ENCODE measurements at places on chromosomes 12 and 14.
A peak's percentile ranks its signal among the peaks of the same experiment; 100 is the strongest.

GRCh38 chr14:96729889-96730288 is 67.3 kb upstream of the VRK1 start:
- no peak for DNase-seq

- no peak for DNase-seq
These were observed 159.0 kb downstream of the MGAT4C start for GRCh38 chr12:86097161-86097560.

DNA sequence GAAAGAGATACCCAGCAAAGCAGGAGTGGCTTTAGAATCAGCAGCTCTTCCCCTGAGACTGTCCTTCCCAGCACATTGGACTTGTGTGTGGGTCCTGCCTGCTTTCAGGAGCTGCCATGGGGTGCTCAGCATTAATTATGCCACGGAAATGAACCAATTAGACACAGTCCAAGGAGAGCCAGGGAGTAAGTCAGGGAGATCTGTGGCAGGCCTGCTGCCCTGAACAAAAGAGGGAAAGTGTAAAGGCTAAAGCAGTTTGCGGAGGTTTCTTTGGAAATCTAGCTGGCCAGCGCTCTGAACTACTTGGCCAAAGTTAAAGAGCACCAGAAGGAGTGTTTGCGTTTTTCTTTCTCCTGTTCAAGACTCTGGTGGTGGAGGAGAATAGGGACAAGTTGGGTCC is 65.7 kb upstream of the SRSF5 start:
- DNase-seq, result no peak

- DNase-seq, result peak; percentile 93
These were observed 536 bp upstream of the WNT1 start for GRCh38 chr12:48977290-48978281.

GRCh38 chr12:46027172-46027571 is 36.8 kb upstream of the SCAF11 start:
- no peak for DNase-seq

- DNase-seq, result peak; percentile 29
These were observed 13.9 kb upstream of the KRT86 start for GRCh38 chr12:52260361-52261207.

DNA sequence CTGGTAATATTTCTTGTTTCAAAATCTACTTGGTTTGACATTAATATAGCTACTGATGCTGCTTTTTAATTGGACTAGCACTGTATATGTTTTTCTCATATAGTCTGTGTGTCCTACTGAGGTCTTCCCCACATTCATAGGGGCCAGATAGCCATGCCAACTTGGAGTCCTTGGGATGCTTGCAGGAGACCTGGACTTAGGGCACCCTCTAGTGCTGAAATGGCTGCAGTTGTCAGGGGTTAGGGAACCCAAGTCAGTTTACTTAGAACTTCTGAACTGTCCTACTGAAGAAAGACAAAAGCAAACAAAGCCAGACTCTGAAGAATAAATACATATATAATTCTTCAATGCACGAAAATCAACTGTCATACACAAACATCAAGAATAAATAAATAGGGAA is 279.9 kb upstream of the SYT1 start:
- peak; percentile 6 for DNase-seq

GRCh38 chr12:91120781-91121180 is 9.5 kb upstream of the LUM start:
- DNase-seq, result no peak

All from suppressor macrophage treated with lipopolysaccharide for 1 hour (primary cell).